ENCODE measurements at places on chromosomes 5 and 9.

- no peak for DNase-seq
These were observed 9.0 kb downstream of the ABL1 start for GRCh38 chr9:130844044-130844451.

DNA sequence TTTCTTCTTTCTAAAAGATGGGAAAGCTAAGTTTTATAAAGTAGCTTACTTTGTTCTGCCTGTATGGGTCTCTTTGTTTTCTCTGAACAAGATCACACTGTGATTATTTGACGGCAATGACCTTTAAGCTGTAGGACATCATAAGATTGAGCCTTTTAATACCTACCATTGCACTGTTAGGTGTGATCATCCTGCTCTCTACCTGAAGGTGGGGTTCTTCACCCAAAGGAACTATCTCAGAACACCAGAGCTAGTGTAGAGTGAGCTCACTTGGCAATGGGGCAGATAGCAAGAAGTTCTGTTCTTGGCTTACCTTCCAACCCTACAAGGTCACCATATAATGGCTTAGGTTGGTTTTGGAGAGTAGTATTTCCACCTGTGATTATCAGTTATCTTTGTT, 200.2 kb downstream of the SPATA31D1 start:
- no peak for DNase-seq

GRCh38 chr9:129944506-129945116, 98.4 kb downstream of the FNBP1 start:
- DNase-seq = peak; percentile 74

GRCh38 chr9:107894572-107895261, 405.1 kb upstream of the KLF4 start:
- DNase-seq = no peak

DNA sequence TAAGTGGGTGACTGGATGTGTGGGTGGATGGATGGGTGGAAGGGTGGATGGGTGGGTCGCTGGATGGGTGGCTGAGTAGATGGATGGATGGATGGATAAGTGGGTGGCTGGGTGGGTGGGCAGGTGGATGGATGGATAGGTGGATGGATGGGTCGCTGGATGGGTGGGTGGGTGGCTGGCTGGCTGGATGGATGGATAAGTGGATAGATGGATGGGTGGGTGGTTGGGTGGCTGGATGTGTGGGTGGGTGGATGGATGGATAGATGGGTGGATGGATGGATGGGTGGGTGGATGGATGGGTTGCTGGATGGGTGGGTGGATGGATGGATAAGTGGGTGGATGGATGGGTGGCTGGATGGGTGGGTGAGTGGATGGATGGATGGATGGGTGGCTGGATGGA, 27.3 kb upstream of the CEP72 start:
- no peak for DNase-seq

GRCh38 chr5:179393078-179393477, 47.8 kb upstream of the ADAMTS2 start:
- DNase-seq = no peak

- no peak for DNase-seq
These were observed 2.9 kb upstream of the TGFBI start for GRCh38 chr5:136025900-136026299.

DNA sequence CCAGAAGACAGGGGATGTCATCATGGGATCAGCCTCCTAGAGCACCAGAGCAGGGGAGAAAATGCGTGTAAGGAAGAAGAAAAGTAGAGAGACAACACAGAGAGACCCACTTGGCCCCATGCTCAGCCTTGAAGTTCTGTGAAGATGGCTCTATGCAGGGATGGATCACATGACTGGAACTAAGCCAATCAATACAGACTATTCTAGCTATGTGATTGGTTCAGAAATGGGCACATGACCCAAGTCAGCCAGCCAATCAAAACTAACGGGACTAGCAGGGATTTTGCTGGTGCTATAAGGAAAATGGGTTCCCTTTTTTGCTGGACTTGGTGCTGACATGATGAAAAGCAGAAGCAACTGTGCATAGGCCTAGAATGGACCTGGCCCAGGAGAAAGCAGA, 173.0 kb upstream of the TBC1D2 start:
- no peak for DNase-seq

DNA sequence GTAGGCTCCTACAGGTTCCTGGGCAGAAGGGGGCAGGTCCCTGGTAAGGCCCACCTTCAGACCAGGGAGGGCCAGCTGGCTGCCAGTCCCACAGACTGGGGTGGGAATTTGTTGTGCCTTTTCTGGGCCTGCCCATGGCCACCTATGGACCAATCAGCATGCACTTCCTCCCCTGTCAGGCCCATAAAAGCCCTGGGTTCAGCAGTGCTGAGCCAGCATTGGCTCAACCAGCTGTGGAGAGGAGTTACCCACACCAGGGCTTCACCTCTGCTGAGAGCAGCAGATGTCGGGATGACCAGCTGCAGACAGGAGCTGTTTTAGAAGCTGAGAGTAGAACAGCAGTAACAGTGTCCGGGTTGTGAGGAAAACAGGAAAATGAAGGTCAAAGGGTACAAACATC, 373.4 kb upstream of the ACO1 start:
- DNase-seq = no peak

- DNase-seq = no peak
These were observed 98.5 kb upstream of the SPATA31C2 start for GRCh38 chr9:88236511-88237478.

DNA sequence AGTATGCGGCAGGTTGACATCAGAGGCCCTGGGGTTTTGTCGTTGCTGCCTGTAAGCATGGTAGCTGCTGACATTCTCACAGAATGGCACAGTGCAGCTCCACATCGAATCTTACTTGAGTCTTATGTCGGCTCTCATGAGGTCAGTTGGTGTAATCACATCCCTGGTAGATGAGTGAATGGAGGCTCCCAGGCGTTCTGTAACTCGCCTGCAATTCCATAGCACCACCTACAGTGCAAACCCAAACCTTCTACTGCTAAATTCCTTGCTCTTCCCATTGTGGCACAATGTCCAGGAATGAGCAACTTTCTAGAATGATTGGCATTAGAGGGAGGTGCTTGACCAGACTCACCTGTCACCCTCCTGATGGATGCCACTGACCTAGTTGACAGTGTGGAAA, 578.4 kb downstream of the CCDC171 start:
- DNase-seq = no peak

DNA sequence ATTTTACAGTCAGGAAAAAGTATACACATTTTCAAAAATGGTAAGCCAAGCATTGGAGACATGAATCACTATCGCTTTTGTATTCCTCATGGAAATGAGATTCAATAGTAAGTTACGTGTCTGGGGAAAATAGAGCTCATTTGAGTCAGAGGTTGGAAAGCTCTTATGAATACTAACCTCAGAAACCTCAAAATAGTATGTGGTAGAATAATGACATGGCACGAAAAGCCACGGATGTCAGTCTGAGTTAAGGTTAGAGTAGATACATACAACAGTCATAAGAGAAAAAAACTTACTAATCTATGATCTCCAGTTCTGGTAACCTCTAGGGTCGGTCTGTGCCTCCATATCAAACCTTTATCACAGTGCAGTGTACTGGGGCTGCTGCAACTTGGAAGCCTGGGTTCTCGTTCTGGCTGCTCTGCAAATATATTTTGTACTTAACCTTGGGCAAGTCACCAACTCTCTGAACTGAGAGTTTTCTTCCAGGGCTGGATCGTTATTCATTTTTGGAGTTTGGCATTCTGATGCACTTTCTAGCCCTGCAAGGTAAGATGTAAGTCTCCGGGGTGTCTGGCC, 31.8 kb downstream of the MAP1B start:
- DNase-seq = no peak

DNA sequence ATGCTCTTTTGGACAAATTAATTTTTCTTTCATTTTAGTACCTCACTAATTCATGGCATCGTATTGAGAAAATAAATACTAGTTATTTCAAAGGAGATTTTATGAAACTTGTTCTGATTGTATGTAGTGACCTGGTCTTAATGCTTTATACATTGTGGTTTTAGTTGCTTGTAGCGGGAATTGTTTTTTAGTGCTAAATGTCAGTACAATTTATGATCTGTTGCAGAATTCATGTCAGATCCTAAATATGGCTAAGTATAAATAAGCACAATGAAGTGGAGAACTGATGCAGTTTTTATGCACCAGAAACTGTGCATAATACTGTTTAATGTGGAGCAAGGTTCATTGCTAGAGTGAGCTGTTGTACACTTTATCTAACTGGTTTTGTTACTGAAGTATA, 308.8 kb downstream of the PJA2 start:
- DNase-seq = no peak

DNA sequence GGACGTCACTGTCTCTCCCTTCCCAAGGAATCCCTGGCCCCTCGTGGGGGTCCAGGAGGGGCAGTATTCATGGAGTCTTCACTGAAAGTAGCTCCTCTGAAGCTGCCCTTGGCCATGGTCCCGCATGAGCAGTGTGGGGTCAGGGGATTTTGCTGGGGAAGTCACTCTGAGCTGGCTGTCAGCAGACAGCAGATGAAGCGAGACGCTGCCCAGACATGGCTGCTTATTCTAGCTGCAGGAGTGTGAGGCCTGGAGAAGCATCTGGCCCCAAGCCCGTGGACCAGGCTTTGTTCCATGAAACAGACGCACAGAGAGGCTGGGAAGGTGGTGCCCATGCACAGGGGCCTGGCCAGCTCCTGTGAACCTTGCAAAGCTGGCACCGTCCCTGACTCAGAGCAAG, 21.5 kb upstream of the ASS1 start:
- DNase-seq = no peak

- DNase-seq = no peak
These were observed 43.8 kb downstream of the ZNF618 start for GRCh38 chr9:113919871-113920270.

- DNase-seq = no peak
These were observed 160.3 kb upstream of the TBC1D2 start for GRCh38 chr9:98415782-98416181.

GRCh38 chr9:134730011-134730760, 88.6 kb downstream of the COL5A1 start:
- no peak for DNase-seq

- no peak for DNase-seq
These were observed 558 bp upstream of the SMAD5 start for GRCh38 chr5:136132087-136132486.

GRCh38 chr9:88820055-88820454, 171.2 kb upstream of the S1PR3 start:
- DNase-seq = no peak

GRCh38 chr9:119368681-119369581, at the start of gene BRINP1:
TSS of gene BRINP1 (minus strand) at chr9:119369435. CDS start at chr9:119313355, 56,080 bp downstream.
- DNase-seq = no peak

DNA sequence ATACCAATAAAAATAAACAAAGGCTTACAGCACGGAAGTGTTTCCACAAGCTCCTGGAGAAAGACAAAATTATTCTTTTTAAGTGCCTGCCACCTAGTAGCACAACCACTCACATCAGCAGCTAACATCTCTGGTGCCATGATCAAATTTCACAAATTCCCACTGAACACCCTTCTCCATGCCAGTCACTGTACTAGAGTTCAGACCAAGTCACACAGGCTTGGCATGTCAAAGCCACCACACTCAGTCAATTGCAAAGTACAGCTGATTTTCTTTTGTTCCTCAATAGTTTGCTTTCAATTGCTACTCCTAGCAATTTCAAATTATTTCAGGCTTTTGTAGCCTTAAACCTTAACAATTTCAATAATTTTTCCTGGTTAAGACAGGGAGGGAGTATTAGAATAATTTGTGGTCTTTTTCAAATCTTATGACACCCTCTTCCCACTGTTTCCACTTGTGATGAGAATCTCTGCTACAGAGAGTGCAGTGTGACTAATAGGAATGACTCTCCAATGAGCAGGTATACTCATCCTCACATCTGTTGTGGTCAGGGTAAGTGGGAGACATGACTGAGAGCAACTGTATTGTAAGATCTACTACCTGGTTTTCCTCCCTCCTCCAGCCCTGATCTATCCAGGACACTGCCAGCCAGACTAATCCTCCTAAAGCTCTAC, 46.2 kb downstream of the RNF145 start:
- DNase-seq = no peak

- DNase-seq = no peak
These were observed 190.5 kb downstream of the IRX1 start for GRCh38 chr5:3786165-3786564.

GRCh38 chr5:142056816-142057696, 44.2 kb upstream of the GNPDA1 start:
- DNase-seq = no peak

GRCh38 chr5:178389796-178390195, 157.2 kb upstream of the PHYKPL start:
- no peak for DNase-seq

- DNase-seq = no peak
These were observed 535.3 kb downstream of the EFNA5 start for GRCh38 chr5:107135391-107135790.

GRCh38 chr5:127515693-127516440, 1.6 kb upstream of the PRRC1 start:
- no peak for DNase-seq

DNA sequence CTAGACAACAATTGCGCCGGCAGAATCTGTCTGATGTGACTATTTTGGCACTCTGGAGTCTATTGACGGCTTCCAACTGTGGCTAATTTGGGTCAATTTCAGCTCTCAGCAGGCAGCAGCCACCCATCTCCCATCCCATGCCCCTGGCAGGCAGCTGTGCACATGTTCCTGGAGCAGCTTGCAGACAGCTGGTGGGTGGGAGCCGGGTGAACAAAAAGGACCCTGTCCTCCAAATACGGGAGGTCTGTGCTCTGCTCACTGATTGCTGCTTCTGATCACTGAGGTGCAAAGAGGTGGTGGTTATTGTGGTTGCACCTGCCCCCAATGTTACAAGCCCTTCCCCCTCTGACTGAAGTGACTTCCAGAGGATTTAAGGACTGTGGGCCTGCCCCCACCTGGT, 45.0 kb upstream of the N4BP3 start:
- DNase-seq = no peak

DNA sequence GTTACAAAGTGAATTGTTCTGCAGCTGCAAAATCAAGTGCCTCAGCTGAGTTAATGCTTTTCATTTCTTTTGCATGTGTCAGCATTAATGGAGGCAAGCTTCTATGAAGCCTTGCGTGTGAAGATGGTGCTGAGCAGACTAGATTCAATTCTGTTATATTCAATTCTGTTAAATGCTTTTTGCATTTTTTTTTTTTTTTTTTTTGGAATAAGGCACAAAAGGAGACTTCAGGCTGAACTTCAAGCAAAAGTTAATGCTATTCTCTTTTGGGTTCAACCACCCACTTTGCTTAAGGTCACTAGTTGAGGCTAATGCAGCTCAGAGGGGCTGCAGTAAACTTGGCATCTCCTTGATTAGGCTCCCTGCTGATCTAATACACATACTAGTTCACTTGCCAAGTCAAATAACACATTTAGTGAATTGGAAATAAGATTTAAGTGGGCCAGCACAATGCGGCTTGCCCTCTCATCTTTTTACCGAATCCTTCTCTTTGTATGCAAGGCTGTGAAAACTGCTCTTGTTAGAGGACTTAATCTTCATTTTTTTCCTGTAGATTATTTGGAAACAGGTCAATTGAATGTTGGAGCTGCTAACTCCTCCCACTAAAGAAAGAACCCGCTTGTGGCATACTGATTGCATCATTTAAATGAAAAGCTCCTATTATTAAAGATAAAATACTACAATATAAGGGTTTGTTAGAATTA, 1020.2 kb downstream of the NR2F1-AS1 start:
- DNase-seq = no peak

DNA sequence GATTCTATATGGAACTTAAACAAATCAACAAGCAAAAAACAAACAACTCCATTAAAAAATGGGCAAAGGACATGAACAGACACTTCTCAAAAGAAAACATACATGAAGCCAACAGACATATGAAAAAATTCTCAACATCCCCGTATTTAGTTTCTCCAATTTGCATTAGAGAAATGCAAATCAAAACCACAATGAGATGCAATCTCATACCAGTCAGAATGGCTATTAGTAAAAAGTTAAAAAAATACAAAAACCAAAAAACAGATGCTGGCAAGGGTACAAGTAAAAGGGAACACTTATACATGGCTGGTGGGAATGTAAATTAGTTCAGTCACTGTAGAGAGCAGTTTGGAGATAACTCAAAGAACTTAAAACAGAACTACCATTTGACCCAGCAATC, 342.1 kb upstream of the NUDT12 start:
- DNase-seq = no peak

All from CD4-positive, alpha-beta T cell treated with Interleukin-4 for 1 hour (primary cell).